ENCODE measurements at places on chromosomes 5 and 9.

DNA sequence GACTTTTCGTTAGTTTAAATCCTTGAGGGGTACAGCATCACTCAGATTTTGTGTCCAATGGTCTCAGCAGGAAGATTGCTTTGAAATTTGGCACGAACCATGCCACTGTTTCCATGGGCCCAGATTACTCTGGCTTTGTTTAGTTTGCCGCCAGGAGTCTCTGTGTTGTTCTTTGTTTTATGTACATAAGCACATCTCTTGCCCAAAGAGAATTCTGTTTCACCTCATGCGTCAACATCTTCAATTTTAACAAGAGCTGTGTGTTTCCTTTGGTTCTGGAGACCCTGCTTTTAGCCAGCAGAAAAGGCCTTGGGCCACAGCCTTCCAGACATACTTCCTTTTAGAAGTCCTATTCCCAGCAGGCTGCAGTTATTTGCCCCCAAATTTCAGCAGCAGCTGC lies 62.4 kb downstream of the TNPO1 start:
- DNase-seq = no peak

DNA sequence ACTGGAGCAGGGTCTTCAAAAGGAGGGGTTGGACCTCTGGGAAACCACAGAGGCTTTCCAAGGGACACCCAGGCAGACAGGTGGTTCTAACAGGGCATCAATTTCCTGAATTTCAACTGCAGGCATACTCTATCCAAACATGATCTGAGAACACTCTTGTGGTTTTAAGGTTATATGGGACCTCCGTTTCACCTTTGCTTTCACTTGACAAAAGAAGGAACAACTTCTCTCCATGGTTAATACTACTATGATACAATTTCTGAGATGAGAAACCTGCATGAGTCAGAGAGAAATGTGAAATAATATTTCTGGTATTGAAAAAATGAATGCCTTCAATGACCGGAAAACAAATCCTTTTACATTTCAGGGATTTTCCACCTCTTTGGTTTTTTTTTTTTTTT lies 28.0 kb upstream of the ERAP1 start:
- no peak for DNase-seq

DNA sequence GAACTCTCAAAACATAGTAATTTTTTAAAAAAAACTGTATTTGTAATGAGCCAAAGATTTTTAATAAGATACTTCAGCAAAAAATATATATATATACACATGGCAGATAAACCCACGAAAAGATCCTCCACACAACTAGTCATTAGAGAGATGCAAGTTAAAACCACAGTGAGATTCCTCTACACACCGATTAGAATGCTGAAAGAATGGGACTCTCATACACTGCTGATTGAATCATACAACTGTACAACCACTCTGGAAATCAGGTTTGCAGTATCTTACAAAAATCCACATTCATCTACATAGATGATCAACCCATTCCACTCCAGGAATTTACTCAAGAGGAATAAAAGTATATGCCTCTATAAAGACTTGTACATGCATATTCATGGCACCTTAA lies 43.7 kb downstream of the RASEF start:
- no peak for DNase-seq

GRCh38 chr5:53453898-53454718 lies 26.3 kb upstream of the FST start:
- no peak for DNase-seq

DNA sequence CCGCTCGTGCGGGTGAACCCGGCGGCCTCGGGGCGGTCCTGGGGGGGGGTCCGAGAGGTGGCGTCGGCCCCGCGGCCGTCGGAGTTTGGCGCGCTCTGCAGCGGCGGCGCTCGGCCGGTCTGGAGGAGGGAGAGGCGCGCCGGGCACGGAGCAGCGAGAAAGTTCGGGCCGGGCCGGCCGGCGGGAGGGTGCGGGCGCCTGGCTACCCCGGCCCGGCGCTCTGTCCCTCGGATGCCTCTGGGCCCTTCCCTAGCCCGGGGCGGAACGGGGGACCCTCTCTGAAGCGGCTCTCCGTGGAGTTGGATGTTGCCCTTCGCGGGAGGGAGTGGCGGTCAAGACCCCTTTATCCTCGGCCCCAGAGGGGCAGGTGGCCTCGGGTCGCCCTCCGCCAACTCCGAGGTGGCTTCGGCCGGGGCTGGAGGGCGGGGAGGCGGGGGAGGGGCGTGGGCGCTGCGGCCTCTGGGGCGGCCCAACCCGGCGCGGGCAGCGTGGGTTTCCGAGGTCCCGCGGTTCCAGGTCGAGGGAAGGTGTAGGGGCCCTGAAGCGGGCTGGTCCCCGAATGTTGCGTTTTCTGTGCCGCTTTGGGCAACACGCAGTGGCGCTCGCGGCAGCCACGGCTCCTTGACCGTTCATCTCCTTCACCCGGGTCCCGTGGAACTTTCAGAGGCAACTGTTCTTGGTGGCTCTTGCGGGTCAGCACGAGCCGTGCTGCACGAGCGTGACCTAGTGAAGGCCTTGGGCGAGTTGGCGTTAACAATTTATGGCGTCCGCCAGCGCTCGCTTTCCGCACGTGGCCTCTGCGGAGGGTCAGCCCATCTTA lies 290.5 kb downstream of the DOCK8 start:
- DNase-seq = no peak

DNA sequence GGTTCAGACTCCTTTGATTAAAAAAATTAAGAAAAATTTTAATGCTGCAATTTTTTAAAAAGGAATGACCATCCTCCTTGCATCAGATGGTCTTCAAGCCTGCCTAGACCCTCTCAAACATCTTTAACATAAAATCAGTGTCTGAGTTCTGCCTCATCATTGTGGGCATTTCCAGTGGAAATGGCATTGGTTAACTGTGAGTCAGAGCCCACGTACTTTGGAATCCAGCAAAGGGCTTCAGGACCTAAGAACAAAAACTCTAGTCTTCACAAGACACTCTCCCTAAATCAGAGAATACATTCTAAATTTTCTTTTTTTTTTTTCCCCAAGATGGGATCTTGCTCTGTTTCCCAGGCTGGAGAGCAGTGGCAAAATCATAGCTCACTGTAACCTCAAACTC lies 9.4 kb upstream of the C5orf15 start:
- peak; percentile 35 for DNase-seq

GRCh38 chr9:92245005-92245797 lies 48.3 kb downstream of the IARS1 start:
- peak; percentile 39 for DNase-seq

GRCh38 chr5:132024789-132025402 lies 13.4 kb upstream of the ACSL6 start:
- DNase-seq = no peak

DNA sequence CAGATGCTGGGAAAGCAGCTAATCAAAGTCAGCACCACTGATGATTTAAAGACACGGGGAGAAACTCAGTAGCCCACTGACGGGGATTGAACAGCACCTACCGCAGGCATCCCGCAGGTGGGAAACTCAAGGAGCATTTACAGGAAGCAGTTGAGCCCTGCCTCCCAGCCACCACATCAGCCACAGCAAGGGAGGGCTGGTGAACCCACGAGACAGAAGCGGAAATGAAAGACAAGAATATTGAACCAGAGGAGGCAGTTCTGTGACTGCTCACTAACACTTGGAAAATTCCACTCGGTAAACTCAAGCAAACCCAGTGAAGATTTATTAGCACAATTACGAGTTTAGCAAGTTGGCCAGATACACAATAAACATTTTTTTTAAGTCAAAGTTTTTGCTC lies 10.6 kb upstream of the FAM163B start:
- no peak for DNase-seq

DNA sequence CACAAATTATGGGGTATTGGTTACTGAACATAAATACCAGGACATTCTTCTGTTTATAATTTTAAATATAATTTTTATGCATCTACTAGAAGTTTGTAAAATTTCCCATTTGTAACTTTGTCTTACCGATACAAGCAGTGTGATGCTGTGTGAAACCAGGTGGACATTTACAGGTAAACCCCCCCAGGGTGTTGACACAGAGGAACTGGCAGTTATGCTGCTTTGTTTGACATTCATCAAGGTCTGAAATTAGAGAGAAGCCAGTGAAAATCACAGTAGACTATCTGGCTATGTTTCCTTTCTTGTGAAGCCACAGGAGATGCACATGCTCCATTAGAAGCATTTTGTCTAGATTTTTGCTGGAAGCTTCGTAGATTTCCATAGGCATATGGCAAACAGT lies 190.9 kb downstream of the SLC12A2 start:
- DNase-seq = no peak

DNA sequence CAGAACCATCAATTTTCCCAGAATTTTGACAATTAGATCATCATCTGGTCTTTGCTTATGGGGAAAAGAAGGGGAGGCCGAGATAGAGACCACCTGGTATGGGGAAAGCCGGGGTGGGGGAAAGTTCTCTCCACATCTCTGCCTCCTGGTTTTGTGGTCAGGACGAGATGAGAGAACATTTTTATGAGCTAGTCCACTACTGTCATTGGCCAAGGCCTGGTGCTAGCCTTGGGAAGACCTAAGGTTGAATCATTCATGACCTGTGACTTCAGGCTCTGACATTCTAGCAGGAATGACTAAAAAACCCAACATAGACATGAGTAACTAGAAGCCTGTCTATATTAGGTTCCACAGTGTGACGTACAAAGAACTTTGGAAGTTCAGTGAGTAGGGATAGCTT lies 135.2 kb downstream of the PTTG1 start:
- no peak for DNase-seq

GRCh38 chr5:115389034-115389798 lies 92.8 kb upstream of the CCDC112 start:
- peak; percentile 41 for DNase-seq

- no peak for DNase-seq
Measured at GRCh38 chr5:78458843-78459242, 98.4 kb downstream of the SCAMP1 start.

DNA sequence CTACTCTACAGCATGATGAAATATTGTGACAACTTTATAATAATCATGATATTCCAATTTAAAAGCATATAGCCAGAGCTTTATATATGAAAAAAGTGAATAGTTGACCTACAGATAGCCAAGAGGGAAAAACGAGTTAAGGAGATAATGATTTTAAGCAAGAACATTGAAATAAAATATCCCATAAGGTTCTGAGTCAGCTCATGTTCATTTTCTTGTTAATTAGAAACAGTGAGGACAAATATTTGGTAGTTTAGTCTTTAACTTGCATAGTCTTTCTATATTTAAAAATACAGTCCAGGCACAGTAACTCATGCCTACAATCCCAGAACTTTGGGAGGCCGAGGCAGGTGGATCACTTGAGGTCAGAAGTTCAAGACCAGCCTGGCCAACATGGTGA lies 55.8 kb upstream of the CDH6 start:
- DNase-seq = no peak
